LHCN-M2 (cell line): ENCODE measurements at places on chromosomes 6 and 20.

DNA sequence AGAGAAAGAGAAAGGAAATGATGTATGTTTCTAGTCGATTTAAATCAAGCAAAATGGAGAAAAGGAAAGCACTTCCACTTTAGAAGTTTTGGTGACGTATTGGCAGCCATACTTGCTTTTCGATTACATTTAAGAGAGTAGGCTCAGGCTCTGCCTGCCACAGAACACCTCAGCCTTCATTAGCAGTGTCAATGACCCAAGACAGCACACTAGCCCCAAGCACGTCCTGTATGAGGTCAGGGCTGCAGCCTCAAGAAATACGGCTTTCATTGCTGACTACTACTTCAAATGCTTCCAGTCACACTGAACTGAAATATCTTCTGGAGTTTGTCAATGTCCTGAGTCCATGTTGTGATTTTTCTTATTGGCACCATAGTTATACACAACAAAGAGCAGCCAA is 285.3 kb downstream of the EYA4 start:
- DNase-seq, result no peak

DNA sequence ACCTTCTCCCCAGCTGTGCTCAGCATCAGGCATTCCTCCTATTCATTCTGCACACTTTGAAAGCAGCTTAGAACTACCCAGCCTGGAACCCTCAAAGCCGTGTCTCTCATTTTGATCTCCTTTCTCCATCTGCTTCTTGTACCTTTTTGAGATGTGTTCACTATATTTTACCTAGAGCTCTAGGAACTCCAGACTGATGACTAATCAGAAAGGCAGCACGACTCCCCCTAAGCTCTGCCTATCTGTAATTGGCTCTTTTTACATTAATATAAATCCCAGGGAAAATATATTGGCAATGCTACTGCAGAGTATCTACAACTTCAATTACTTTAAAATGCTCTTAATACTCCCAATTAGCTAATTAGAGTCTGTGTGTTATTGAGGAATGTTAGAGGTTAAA is 671.5 kb downstream of the CBLN4 start:
- no peak for DNase-seq

GRCh38 chr6:167766986-167767714 is 59.6 kb upstream of the AFDN start:
- DNase-seq, result no peak

DNA sequence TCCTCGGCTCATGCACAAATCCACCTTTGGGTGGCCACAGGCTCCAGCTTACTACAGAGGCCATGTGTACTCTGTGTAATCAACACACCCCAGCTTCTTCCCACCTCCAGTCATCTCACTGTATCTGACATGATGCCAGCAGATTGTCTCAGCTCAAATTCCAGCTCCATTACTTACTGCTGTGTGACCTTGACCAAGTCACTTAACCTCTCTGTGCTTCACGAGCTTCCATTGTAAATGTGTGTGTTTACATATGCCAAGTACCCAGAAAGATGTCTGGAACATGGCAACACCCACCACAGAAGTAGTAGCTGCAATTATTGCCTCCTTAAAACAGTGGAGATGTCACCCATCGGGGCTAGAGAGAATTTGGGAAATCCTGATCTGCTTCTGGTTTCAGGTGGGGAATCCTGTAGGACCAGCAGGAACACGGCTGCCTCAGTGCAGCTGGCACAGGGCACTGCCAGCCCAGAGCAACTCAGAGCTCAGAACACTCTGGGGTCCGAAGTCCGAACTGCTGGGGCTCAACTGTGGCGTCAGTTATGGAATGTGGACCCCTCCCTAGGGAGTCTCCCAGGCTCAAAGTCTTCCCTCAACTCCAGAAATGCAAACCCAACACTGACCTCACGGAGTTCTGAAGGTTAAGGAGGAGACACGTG is 21.2 kb upstream of the HLA-B start:
- no peak for DNase-seq

DNA sequence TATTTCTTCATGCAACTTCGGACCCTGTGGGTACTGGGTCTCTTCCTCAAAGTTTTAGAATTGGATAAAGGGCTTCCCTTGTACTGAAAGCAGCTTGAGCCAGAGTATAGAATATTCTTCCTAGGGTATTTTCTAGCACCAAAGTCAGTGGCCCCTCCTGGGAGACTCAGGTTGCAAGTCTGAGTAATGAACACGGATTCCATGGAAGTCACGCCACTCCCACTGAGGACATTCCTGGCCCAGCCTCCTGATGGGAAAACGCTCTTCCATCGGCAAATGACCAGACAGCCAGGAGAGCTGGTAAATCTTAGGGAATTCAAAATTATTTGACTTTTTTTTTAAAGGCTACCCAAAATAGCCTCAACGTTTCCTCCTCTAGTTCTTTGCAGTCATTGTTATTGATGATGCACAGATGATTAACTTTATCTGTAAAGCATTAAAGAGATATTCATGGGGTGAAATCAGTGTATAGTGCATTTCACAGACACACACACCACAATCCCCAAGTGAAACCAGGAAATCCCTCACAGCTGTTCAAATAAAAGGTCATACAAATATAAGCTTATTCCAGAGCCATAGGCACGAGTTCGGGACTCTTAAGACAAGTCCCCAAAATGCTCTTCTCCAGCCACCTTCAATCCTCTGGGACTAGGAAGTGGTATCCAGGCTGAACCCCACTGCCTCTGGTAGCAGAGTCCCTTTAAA is 248.8 kb downstream of the SOD2 start:
- DNase-seq, result no peak

- peak; percentile 22 for DNase-seq
Measured at GRCh38 chr6:44224029-44224964, 902 bp downstream of the SLC29A1 start.
